ENCODE measurements at places on chromosomes 3 and 15.
A peak's percentile ranks its signal among the peaks of the same experiment; 100 is the strongest.

GRCh38 chr15:74414603-74415338 is 19.0 kb downstream of the SEMA7A start:
- no peak for DNase-seq

DNA sequence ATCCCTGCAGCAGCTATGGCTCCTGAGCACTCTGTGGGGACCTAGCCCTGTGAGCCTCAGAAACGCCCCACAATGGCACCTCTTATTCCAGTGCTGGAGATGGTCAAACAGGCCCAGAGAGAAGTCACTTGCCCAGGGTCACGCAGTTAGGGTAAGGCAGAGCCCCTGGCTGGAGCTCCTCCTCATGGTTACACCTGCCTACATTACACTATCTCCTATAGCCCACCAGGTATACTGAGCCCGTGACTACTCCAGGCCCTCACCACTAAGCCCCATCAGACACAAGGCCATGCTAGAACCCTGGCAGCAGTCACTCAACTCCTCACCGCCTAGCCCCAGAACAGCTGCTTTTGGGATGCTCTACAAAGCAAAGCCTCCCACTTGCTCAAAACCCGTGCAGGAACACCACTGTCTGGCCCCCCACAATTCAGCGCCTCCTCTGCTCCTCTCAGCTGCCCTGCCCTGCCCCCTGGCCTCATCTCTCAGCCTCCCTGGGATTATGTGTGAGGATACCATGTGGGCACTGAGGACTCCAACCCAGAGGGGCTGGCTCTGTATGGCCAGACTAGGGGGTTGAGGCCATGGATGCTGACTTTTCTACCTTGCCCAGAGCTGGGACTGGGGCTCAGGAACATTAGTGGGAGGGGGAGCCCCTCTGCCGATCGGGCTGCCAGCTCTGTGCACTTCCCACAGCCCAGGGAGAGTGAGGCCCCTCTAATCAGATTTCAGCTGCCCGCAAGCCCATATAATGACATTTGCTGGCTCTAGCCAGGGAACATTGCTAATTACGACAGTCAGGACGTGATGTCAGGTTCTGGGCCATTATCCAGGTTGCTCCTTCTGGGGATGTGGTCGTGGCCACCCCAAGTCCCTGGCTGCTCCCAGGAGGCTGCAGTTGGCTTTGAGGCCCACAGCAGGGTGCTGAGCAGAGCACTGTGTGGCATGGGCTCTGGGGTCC is 4.0 kb downstream of the NT5DC2 start:
- no peak for DNase-seq

- no peak for DNase-seq
Observed at GRCh38 chr3:195546130-195546560, 3.0 kb upstream of the PPP1R2 start.

- DNase-seq: no peak
Observed at GRCh38 chr3:117910820-117911521, 1123.7 kb downstream of the IGSF11 start.

DNA sequence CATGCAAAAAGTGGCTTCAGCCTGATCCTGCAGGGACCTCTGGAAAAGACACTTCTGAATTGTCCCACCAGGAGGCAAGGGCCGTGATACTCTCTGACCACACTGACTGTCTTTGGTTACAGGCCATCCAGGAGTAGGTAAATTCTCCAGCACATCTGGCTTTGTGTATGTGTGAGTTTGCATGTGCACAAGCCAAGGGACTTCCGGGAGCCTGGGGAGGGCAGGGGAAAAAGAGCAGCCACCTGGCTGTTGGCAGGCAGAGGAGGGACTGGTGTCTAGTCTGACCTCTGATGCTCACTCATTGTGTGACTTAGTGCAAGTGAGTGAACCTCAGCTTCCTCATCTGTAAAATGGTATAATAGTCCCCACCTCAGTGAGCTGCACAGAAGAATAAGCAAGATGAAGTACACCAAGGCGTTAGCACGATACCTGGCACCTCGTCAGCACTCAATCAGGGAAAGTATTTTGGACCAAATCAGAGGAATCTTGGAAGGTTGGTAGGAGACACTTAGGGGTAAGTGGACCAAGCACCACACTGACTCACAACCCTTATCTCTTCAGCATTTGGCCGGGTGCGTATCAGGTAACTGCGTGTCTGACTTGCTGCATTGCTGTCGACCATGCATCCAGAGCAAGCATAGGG is 19.1 kb downstream of the KLHL6 start:
- no peak for DNase-seq

DNA sequence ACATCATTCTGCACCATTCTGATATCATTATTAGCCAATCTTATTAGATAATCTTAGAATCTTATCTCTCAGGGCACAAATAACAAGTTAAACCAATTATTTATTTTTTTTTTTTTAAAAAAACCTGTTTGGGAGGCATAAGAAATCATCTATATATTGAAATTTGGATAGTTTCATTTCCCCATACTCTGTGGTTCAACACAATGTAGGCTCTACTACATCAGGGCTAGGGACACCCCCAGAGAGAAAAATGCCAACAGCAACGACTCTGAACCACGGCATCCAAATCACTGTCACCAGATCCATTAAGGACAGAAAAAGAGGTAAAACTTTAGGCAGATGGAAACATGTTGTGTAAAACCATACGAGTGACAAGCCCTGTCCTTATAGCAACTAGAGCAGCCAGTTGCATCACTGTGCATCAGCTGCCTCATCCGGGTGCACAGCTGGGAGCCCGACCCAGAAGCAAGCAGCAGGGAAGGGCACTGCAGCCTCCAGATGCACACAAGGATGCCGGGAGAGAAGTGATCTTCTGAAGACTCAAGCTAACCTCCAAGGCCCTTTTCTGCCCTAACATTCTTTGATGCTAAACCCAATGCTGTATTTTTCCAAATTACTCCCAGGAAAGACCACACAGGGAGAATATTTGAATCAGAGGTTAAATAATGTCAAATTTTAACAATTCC is 381.1 kb downstream of the CTNNB1 start:
- DNase-seq: no peak

- DNase-seq: no peak
Observed at GRCh38 chr15:40680151-40680550, 14.8 kb upstream of the RAD51 start.

- no peak for DNase-seq
Observed at GRCh38 chr15:56716334-56716733, 17.0 kb downstream of the ZNF280D start.

- DNase-seq: peak; percentile 74
Observed at GRCh38 chr3:38138349-38139190, at the start of gene MYD88. TSS of gene MYD88 (plus strand) at chr3:38138661. CDS start at chr3:38138701, 40 bp downstream.

DNA sequence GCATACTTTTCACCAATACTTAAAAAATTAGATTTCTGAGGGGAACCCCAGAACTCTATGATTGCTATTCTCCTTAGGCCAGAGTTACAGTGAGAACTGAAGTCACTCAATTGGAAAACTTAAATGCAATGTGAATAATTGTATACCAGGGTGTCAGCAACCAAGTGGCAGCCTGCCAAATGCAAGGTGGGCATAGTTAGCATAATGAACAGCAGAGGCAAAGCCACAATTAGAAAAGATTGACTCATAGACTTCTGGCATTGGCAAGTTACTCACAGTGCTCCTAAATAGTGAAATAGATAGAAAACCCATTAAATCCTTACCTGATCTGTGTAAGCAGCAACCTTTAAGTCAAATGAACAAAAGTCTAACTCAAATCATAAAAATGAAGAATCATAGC is 94.9 kb downstream of the BCHE start:
- no peak for DNase-seq

DNA sequence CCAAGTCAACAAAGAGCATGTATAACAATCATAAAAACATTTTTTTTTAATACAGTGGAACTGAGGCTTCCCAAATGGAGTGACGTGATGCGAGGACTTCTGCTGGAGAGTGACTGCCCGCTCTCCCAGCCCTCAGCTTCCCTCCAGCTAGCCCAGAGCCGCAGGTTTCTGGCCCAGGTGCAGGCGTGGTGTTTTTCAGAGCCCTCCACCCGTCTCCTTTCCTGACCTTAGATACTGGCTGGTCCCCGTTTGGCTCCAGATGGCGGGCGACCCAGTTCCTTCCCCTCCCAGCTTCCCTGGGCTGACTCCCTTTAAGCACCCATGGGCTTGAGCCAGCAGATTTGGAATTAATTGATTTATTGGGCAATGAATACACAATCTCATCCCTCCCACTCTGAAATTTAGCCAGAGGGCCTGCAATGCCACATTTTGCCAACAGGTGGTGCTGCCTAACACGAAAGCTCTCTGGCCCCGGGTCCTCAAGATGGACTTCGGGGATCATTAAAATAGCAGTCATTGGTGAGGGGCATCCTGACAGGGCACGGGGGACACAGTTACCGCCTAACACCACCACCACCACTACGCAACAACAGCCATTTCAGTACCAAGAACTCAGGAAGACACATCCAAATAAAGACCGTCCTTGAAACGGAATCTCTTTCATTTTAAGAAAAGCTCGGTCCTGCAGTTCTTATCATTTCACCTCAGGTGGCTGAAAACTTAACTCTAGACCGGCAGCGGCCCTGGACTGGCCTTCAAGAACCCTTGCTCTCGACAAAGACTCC is 47.5 kb upstream of the MUC4 start:
- DNase-seq: peak; percentile 68

DNA sequence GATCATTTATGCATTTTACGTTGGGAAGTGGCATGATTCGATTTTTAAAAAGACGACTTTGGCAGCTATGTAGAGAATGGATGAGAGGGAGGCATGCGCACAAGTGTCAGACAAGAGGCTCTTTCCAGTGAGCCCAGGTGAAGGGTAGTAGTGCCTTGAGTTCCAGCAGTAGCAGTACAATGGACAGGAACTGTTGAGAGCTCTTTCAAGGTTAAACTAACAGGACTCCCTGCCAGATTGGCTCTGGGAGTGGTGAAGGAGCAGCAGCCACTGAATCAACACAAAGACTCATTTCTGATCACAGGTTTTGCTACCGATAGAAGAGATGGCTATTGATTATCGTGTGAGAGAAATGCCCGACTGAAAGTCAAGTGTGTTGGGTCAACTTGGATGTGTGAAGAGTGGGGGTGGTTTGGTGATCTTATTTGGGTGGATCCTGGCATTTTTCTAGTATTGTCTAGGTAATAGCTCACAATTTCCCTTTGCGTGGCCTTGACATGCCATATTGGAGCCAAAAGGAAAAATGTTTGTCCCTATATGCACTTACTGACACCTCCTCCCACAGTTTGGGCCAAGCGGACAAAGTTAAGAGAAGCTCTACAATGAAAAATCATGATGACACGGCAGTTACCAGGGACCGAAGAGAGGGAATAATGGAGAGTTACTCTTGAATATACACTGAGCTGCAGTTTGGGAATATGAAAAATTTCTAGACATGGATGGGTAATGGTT is 81.6 kb upstream of the MDFIC2 start:
- no peak for DNase-seq

GRCh38 chr3:129336093-129336706 is 57.5 kb downstream of the HMCES start:
- no peak for DNase-seq

DNA sequence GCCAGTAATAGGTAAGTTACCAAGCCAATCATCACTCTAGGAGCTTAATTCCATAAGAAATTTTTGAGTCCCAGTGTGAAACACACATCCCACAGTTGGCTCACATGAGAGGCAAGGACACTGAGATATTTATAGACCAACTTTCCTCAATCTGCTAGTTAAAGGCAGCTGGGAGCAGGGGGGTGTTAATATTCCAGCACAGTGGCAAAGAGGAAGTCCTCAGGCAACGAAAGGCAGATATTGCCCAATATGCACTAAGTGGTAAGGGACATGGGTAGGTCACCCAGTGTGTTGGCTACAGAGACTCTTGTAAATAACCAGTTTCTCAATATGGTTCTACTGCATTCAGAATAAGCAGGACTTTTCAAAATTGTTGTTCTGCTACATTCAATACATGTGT is 61.0 kb downstream of the TOP2B start:
- DNase-seq: no peak

- DNase-seq: no peak
Observed at GRCh38 chr15:82300883-82301282, 38.3 kb downstream of the SAXO2 start.

DNA sequence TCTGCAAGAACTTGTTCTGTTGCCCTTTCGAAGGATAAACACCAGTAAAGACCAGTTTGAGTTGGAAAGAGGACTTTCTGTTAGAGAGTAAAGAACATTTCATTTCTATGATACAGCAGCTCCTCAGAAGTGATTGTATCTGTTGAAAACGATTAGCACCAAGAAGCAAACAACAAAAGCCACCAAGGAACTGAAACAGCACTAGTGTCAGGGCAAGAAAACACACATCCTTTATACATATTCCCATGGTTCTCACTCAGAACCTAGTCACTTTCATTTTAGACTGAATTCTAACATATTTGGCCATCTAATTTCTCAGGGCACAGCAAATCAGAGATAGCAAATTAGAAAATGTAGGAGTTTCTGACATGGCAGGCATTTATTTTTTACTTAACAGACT is 116.1 kb downstream of the ATP1B3 start:
- no peak for DNase-seq

DNA sequence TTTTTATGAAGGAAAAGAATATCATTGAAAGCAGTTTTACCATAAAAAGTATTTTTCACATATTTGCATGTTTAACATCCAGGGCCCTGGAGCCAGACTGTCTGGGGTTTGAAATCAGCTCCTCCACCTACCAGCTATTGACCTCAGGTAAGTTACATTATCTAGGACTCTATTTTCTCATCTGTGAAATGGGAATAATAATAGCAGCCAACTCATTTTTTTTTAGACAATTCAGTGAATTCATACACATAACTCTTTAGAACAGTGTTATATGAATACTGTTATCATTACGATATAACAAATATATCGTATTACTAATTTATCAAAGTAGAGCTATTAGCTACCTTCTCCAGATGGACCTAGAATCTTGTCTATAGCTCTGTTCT is 21.3 kb downstream of the MDFIC2 start:
- no peak for DNase-seq

- DNase-seq: no peak
Observed at GRCh38 chr15:82080774-82081173, 35.0 kb upstream of the MEX3B start.

GRCh38 chr15:36332301-36332700 is 247.1 kb upstream of the CDIN1 start:
- DNase-seq: no peak

- DNase-seq: no peak
Observed at GRCh38 chr15:44308889-44309288, 20.4 kb downstream of the GOLM2 start.

GRCh38 chr3:37444696-37445095 is 270.3 kb upstream of the LRRFIP2 start:
- no peak for DNase-seq

- no peak for DNase-seq
Observed at GRCh38 chr15:34106423-34106822, 4.5 kb downstream of the PGBD4 start.

- DNase-seq: no peak
Observed at GRCh38 chr3:119258915-119259314, 18.2 kb upstream of the B4GALT4 start.

Data from activated T-cell treated with anti-CD3 and anti-CD28 coated beads for 24 hours (primary cell).